ENCODE measurements at places on chromosomes 2 and 18.

DNA sequence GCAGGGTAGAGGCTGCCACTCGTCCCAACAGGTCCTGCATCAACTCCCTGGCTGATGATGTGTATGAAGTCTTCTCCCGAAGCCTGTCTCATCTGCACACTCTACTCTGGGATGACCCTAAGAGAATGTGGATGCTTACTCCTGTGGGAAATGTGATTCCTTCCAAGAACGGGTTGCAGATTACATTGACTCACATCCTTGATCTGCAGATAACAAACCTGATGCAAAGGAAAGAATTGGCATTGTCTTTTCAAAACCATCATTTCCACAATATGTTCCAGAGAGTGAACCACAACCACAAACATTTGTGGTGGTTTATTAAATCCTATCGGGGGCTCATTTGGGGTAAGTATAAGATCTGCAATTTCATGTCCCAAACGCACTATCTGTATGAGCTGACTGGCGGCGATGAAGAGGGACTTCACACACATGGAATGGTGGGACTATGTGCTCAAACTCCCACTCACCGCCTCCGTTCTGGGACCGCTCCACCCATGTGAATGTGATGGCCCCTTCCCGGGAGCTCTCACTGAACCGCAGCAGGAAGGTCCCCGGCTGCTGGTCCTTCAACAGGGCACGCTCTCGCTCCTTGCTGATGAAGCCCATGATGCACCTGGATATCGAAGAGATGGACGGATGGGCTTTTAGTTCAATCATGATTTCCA lies 35.5 kb downstream of the STAT1 start:
- DNase-seq = no peak

DNA sequence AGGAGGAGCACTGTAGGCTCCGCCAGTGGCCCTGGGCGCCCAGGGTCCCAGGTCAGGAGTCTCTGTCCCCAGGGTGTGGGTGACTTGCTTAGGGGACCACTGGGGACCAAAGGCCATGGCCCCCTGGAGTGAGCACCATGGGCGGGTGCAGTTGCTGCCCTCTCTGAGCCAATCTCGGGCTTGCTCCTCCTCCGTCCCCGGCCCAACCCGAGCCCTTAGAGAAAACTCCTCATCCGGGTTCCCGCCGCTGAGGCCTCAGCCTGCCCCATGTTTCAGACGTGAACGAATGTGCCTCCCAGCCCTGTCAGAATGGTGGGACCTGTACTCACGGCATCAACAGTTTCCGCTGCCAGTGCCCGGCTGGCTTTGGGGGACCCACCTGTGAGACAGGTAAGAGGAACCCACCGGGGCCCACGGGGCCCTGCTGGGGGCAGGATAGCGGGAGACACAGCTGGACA lies 38.6 kb downstream of the SNED1 start:
- no peak for DNase-seq

DNA sequence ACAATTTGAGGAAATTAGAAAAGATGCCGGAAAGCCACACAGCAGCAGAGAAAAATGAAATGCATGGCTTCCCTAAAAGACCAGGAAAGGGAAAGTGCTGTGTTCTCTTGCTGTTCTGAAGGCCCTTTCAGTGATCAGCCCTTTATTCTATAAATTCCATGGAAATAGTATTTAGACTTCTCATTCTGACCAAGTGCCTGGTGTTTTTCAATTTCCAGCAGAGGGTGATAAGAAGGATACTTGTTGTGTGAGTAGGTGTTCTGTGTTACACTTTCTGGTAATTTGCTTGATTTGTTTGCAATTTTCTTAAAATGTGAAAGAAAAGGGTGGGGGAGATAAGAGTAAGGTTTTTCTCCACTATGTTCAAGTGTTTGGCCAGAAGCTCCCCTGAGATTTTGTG lies 504.5 kb downstream of the IRS1 start:
- no peak for DNase-seq

- DNase-seq = no peak
Observed at GRCh38 chr2:67463810-67464209, 66.7 kb downstream of the ETAA1 start.

DNA sequence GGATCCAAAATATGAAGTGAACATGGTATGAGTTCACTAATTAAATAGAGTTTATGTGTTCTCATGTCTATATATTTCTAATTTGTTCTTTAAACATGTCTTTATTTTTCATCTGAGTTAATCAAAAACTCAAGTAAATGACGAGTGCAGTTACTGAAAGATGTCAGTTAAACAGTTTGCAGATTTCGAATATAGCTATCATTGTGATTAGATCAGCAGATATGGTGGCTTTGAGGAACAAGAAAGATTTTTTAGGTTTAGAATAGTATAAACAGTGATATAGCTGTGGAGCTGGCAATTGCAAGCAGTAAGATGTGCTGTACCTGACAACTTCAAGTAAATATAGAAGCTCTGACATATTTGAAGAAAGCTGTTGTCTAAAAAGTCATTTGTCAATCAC lies 49.7 kb downstream of the TANK start:
- no peak for DNase-seq

DNA sequence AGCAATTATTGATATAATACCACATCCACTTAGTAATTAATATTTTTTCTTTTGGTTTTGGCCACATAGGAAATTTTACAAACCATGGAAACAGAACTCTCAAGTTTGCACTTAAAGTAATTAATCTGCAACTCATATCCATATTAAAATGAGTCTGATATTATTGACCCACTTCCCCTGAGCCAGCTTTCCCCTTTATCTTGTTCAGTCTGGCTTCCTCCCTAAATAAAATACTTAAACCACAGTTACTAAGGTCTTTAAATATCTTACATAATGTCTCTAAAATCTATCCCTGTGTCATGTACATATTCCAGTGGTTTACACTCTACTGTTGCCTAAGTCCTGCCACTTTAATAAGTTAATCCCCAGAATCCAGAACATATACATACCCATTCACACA lies 564.9 kb upstream of the FSHR start:
- DNase-seq = no peak

- DNase-seq = no peak
Observed at GRCh38 chr2:179890666-179891065, 29.3 kb upstream of the ZNF385B start.

DNA sequence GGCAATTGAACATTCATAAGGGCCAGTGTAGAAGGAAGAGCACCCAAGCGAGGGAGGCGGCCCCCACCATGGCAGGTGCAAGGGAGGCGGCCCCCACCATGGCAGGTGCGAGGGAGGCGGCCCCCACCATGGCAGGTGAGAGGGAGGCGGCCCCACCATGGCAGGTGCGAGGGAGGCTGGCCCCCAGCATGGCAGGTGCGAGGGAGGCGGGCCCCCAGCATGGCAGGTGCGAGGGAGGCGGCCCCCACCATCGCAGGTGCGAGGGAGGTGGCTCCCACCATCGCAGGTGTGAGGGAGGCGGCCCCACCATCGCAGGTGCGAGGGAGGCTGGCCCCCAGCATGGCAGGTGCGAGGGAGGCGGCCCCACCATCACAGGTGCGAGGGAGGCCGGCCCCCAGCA lies 24.7 kb upstream of the GPC1 start:
- no peak for DNase-seq

GRCh38 chr18:26526128-26526965 lies 22.0 kb downstream of the KCTD1 start:
- DNase-seq = no peak

DNA sequence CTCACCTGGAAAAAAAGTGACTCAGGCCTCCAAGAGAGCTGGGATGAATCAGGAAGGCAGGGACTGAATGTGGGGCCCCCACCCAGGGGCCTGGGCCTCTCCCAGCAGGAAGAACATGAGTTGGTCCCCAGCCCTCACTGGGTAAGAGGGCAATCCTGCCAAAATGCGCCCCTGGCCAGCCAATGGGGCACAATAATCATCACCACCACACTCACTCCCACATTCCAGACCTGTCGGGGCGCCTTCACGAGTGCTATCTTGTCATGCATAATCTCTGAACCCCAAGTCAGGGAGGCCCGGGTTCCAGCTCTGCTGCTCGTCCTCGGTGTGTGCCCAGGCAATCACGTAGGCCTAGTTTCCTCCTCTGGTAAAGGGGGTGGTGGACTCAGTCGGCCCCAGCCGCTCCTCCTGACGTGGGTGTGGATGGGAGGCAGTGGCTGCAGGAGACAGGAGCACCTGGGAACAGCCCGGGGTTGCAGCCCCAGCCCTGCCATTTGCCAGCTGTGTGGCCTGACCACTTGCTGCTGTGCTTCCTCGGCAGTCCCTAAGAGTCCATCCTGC lies 115.1 kb downstream of the CYP26B1 start:
- DNase-seq = no peak

DNA sequence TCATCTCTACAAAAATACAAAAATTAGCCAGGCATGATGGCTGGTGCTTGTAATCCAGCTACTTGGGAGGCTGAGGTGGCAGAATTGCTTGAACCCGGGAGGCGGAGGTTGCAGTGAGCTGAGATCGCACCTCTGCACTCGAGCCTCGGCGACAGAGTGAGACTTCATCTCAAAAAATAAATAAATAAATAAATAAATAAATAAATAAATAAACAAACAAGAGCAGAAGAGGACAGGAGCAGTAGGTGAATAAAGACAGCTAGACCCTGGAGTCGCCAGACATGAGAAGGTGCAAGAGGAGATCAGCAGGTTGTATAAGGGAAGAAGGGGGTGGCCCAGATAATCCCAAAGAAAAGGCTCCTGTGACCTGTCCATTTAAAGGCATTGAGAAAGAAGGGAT lies 12.3 kb downstream of the LAMA1 start:
- no peak for DNase-seq

- DNase-seq = no peak
Observed at GRCh38 chr2:182164686-182165085, 179.0 kb downstream of the PPP1R1C start.

- no peak for DNase-seq
Observed at GRCh38 chr18:61917818-61918217, 25.0 kb upstream of the RNF152 start.

DNA sequence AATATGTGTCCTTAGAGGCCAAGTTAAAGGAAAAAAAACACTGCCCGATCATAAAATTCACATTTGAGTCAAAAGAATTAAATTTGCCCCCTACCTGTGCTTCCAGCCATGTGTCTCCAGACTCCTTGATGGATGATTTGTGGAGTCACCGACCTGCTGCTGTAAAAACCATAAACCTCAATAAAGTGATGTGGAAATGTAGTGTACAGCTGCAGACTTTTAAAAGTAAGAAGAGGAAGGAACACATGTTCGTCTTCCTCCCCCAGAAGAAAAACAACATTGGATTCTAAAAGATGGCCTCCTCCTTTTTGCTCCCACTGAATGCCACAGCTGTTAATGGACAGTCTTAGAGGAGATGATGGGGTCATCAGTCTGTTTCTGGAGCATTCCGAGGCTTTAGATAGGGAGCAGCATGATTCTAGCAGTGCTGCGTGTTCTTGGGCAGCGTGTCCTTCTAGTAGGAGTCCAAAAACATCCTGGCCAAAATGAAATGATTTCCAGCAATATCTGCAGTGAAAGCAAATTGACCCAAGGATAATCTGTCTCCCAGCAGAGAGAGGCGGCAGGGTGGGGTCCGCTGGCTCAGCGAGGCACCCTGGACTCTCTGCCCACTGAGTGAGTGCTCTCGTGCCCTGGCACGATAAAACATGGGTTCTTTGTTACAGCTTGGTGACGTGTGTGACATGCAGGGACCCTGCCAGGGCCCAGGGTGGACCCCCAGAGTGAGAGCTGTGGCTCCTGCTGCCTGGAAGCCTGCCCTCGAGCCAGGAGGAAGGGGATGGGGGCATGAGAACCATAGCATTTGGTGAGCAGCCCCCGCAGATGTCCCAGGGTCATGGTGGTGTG lies 196.1 kb downstream of the FAM210A start:
- DNase-seq = no peak

DNA sequence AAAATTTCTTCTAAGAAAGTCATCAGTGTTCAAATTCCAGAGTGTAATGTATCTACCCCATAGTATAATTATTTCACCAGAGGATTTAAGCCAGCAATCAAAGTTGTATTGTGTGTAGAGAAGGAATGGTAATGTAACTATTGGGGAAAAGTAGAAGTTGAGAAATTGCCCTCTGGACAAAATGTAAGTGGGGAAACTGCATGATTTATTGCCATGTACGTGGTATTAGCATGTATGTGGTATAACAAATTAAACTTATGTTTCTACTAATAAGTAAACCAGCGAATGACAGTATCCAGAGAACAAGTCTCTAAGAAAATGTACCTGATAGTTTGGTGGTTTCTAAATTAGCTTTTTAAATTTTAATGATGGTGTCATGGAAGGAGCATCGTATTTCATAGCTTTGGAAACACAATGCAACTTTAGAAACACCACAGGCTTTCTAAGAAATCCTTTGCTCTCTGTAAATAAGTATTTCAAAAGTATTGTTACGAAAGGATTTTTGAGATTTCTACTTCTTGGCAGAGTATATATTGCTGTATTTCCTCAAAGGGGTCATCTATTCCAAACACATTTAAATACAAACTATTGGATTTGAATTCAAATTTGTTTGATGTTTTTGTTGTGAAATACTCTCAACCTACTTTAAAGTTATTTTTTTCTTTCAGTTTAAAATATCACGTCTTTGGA lies 1018.9 kb upstream of the ZEB2 start:
- DNase-seq = no peak

DNA sequence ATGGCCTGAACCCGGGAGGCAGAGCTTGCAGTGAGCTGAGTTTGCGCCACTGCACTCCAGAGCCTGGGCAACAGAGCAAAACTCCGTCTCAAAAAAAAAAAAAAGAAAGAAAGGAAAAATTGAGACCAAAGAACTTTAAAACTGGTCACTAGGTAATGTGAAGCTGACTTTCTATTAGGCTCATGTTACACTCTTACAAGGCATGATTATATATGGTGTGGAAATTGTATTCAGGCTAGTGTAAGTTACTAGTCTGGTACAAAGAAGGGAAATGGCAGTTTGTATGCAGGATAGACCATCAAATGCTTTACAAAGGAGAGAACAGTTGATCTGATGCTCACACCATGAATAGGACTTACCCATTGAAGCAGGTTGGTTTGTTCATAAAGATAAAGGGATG lies 35.4 kb upstream of the ARMC9 start:
- DNase-seq = no peak

GRCh38 chr18:7872569-7872968 lies 305.5 kb downstream of the PTPRM start:
- DNase-seq = no peak

- DNase-seq = no peak
Observed at GRCh38 chr2:181076658-181077057, 96.3 kb downstream of the UBE2E3 start.

- no peak for DNase-seq
Observed at GRCh38 chr2:74991977-74992376, 33.5 kb downstream of the POLE4 start.

DNA sequence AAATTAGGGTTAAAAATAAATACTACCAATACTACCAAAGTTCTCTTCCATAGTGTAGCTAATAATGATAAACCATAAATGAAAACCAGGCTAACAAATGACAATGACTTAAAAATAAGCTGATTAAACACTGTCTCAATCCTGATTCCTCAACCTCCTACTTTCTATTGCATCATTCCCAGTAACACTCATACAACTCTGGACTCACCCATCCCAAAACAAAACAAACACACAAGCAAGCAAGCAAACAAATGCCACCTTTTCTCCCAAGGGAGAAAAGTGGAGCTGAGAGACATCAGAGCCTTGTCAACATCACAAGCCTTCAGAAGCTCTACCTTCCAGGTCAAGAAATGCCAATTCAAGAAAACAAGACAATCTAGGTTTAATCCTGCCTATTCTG lies 620.7 kb downstream of the NYAP2 start:
- no peak for DNase-seq
